Dermis blood vessel endothelial cell (primary cell): ENCODE measurements at places on chromosomes 4 and X. TPM values are rescaled to one million over a fixed set of nuclear protein-coding genes. Genes with fewer than 3 reads are reported as not detected.

Gene TRIM75
- total RNA-seq, result not detected in 2 replicates

GRCh38 chr4:1647432-1647831 is 36.7 kb downstream of the FAM53A start:
- DNase-seq, result no peak

GRCh38 chr4:163878336-163879121 is 384.0 kb downstream of the TMA16 start:
- DNase-seq, result no peak

DNA sequence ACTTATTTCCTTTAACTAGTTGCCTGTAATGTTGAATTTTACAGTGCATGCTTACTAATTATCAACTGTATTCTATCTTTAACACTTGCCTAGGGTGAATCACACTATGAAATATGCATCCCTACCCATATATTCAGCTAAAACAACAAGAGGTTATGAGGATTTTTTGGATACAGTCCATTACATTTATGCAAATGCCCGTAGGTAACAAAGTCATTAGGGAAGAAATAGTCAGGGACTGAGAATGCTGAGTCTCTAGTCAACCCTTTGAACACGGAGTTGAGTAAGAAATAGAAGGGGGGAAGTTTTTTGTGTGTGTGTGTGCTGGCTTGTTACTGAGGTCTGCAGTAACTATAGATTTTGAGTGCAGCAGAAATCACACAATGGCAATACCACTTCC is 26.1 kb upstream of the CBLL2 start:
- no peak for DNase-seq

GRCh38 chrX:73069365-73070035 is 9.8 kb downstream of the PABPC1L2A start:
- DNase-seq, result no peak

GRCh38 chr4:112176596-112176995 is 31.3 kb downstream of the FAM241A start:
- no peak for DNase-seq

Gene ADGRG2
- total RNA-seq, result not detected in 2 replicates

GRCh38 chr4:54959651-54960116 is 165.7 kb downstream of the KDR start:
- no peak for DNase-seq

Gene ADGRL3
- under 0.01 and 0.05 TPM in 2 replicates for total RNA-seq

Gene HPGDS
- not detected in 2 replicates for total RNA-seq

GRCh38 chr4:128793859-128794672 is 15.4 kb upstream of the JADE1 start:
- no peak for DNase-seq

DNA sequence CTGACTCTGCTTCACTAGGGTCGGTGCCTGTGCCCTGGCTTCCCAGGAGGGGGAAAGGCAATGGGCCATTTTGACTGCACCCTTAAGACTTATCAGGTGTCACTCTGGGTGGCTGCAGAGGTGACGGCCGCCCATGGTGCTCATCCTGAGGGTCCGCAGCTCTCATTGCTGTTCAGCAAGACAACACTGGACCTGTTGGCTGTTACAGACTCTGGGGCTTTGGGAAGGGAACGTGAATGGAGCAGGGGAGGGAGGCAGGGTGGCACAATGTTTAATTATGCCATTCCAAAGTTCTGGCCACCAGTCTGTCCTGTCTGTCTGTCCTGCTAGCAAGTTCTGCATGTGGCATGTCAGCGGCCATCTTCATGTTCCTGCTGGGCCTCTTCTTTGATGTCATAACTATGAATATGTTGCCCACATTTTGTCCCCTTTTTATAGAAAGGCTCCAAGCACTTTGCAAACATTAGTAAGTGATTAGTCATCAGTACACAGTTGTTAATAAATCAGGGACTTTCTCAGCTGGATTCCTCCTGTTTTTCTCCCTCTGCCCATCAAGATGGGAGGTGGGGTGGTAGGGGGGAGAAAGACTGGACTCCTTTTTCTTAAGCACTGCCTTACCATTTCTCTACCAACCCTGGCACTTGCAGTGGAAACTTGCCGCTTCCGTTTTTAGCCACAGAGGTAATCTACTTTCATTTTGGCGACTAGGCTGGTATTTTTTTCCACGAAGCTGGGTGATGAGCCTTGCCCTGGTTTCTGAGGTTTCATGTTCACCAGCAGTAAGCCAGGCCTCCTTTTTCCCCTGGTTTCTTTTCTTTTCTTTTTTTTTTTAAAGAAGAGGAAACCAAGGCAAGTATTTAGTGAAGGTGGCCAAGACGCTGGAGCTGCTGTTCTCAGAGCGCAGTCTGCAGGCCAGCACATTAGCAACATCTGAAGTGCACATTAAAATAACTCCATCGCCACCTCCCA is 88.6 kb upstream of the TRIM2 start:
- DNase-seq, result peak; percentile 42

Gene MFSD8
- 16.8 and 20.1 TPM in 2 replicates for total RNA-seq

Gene WDFY3
- 103 and 145 TPM in 2 replicates for total RNA-seq

- DNase-seq, result no peak
These were observed 122.2 kb upstream of the PDE5A start for GRCh38 chr4:119750771-119751170.
